CD8-positive, alpha-beta memory T cell (primary cell): ENCODE measurements at places on chromosomes 11 and 22. TPM values are rescaled to one million over a fixed set of nuclear protein-coding genes. Genes with fewer than 3 reads are reported as not detected.

DNA sequence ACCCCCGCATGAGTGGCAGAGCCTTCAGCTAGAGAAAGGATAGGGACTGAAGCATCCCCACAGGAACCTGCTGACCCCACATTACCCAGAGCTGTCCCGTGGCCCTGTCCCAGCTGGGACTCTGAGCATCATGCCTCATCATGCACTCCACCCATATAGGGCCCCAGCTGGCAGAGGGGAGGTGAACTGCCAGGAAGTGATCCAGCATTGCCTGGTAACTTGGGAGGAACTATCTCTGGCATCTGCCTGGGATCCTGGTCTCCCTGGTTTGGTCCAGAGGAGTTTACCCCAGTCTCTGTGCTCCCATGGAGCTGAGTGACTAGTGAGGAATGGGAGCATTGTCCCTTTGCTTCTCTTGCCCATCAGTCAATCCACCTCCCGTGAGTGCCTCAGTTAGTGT, 228.8 kb downstream of the GRIK4 start:
- no peak for DNase-seq

Gene UBQLNL
- not detected for total RNA-seq

DNA sequence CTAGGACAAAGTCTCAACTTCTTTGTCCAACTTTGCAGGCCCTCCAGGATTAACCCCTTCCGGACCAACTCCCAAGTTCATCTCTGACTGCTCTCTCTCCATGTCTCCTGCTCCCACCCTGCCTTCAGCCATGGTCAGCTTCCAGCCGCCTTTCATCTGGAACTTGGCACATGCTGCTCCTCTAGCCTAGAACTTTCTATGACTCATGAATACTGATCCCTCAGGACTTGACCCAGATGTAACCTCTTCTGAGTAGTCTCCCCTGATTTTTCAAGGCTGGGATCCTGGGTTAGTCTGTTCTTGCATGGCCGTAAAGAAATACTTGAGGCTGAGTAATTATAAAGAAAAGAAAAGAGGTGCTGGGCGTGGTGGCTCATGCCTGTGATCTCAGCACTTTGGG, 5.2 kb upstream of the SLC15A3 start:
- DNase-seq: no peak

DNA sequence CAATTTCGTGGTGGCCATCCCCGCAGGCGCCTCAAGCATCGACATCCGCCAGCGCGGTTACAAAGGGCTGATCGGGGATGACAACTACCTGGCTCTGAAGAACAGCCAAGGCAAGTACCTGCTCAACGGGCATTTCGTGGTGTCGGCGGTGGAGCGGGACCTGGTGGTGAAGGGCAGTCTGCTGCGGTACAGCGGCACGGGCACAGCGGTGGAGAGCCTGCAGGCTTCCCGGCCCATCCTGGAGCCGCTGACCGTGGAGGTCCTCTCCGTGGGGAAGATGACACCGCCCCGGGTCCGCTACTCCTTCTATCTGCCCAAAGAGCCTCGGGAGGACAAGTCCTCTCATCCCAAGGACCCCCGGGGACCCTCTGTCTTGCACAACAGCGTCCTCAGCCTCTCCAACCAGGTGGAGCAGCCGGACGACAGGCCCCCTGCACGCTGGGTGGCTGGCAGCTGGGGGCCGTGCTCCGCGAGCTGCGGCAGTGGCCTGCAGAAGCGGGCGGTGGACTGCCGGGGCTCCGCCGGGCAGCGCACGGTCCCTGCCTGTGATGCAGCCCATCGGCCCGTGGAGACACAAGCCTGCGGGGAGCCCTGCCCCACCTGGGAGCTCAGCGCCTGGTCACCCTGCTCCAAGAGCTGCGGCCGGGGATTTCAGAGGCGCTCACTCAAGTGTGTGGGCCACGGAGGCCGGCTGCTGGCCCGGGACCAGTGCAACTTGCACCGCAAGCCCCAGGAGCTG, 24.8 kb downstream of the ADAMTS15 start:
- no peak for DNase-seq

Gene SAA4
- total RNA-seq: not detected

Gene OR8B12
- not detected for total RNA-seq

GRCh38 chr11:58574881-58575280, 775 bp downstream of the LPXN start:
- DNase-seq: no peak

DNA sequence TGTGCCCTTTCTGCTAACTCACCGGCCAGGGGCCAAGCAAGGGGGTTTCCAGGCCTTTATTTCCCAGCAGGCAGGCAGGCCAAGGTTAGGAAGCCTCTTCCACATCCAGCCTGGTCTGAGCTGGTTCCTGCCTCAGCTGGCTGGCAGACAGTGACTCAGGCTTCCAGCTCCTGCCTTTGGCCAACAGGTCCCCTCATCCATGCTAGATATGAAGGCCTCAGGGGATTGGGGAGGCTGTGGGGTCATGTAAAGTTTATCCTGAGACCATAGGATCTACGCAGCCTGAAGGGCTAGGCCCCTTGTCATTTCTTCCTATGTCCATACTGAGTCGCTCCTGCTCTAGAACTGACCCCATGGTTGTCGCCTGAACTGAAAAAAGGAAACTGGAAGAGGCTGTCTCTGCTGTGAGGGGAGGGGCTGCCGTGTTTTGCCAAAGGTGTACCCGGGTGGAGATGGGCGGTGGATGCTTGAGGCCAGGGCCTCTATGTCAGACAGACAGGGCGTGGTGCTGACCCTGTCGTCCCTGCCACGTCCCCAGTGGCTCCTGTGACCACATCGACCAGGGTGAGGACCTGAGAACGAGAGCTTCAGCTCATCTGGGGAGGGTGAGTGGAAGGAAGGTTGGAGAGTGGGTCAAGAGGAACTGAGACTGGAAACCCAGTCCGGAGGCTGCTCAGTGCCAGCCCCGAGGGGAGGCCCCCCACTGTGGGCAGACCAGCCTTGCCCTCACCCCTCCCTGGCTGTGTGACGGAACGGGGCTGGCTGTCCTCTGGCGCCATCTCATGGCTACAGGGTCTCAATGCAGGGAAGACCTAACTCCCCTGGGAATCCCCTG, 17.0 kb downstream of the P2RY6 start:
- DNase-seq: peak; percentile 16

- no peak for DNase-seq
Observed at GRCh38 chr11:97451441-97451840, 1061.6 kb downstream of the JRKL start.

Gene GSTT2B
- total RNA-seq: not detected

GRCh38 chr11:93694109-93694508, 32.6 kb downstream of the CEP295 start:
- DNase-seq: no peak

DNA sequence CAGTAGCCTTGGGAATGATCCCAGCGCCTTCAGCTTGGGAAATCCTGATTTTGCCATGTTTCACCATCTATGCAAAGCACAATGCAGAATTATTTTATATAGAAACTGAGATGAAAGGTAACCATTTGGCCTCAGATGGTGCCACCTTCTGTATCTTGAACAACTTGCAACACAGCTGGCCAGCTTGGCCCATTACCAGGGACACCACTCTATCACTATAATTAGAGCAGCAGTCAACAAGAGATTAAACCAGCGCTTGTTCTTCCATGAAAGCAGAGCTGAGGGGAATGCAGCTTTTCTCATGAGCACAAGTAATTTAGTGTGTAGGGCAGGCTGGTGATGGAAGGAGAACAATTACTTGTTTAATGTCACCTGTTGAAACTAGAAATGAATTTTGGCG, 6.7 kb upstream of the ZDHHC13 start:
- no peak for DNase-seq

DNA sequence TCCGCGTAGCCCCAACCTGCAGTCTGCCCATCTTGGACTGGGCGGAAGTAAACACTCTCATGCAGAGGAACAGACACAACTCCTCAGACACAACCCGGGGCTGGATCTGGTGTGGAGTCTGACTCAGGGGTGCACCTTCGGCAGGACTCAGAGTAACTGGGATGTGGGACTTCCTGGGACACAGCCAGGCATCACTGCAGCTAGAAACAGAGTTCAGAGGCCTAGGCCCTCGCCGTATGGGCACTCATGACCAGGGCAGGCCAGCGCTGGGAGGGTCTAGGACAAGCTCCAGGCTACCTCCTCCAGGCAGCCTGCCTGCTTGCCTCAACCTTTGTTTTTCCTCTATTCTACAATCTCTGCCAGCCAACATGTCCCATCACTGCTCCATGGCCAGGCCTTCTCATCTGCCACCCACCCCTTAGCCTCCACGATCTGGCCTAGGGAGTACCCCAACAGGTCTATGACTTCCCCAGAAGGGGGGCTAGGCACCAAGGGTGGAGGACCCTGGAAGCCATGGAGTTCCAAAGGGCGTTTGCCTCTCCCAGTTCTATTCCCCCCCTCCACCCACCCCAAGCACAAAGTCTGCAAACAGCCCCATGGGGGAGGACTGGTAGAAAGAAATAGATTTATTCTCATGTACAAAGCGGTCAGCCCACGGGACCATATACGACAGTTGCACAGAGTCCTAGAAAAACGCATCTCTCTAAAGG, 98.5 kb downstream of the PDE2A start:
- no peak for DNase-seq

Gene NPTXR
- 6.3 TPM for total RNA-seq

Gene RASL10A
- not detected for total RNA-seq

Gene RASD2
- 0.24 TPM for total RNA-seq

- DNase-seq: peak; percentile 89
Observed at GRCh38 chr22:30265823-30266444, 717 bp downstream of the OSM start.

Gene GATD1
- 53.0 TPM for total RNA-seq

DNA sequence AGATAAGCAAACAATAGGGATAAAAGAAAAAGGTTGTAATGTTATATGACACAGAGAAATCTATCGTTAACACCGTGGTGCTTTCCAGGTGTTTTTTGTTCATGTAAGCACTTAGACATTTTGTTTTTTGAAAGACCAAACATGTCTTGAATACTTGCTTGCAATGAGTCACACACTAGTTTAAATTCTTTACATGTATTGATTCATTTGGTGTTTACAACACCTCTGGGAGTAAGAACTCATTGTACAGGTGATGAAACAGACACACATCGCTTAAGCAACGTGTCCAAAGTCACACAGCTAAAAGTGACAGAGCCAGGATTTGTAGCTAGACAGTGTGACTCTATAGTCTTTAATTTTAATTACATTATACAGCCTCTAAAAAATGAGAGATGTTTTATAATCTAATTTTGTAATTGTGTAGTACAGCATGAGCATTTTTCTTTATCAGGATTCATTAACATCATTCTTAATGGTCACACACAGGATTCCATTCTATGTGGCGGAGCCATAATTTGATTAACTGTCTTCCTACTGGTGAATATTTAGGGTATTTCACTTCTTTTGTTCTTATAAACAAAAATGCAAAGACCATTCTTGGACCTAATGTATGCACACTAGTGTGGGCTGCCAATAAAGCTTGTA, 148.8 kb downstream of the DBX1 start:
- no peak for DNase-seq

- no peak for DNase-seq
Observed at GRCh38 chr11:83191491-83191890, 2.0 kb upstream of the ANKRD42 start.

Gene KCNC1
- total RNA-seq: not detected

DNA sequence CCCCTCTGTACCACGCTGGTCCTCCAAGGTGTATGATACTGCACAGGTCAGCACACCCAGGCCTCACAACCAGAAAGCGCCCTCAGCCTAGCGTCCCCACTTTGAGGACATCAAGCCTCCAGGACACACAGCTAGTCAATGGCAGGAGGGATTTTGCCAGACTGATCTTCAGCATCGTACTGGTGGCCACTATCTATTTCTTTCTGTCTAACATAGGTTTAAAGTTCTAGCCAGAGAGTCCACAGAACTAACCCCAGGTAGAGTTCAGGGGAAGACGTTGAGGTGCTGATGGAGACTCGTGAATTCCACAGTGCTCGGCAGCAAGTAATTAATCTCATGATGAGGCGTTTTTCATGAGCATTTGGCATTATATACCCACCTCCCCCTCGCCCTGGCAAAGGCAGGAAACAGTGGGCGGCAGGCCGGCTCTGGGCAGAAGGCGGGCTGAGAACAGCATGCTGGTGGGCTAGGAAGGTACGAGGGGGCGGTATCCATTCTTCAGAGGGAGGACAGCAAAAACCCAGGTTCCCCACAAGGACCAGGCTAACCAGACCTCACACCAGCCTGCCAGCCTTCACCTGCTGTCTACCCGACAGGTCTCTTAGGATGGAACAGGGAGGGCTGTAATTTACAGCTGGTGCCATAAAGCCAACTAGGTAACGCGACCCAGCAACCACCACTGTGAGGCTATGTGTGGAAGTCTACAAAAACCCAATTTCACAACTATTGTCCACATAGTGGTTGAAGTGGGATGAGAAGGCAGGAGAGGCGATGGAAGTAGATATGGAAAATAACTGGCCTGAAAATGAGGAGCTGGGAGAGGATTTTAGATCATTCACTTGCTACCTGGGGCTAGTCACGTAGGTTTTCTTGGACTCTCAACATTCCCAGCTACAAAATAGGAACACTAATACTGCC, 18.5 kb downstream of the MYH9 start:
- DNase-seq: peak; percentile 64

DNA sequence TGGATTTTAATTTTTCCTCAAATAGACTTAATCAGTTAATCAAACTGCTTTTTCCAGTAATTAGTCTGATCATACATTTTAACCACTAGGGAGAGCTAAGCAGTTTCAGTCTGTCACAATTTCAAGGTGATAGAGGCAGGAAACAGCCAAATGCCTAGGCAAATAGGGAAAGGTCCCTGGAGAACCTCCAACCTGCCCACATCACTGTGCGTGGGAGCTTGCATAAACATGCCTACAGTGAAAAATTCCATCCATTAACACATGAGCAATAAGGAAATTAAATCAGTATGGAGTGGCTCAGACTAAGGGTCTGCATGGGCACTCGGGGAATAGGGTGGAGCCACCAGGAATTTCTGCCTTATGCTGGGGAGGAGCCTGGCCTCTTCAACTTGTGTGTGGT, 74.6 kb downstream of the AASDHPPT start:
- no peak for DNase-seq
